ENCODE measurements at places on chromosomes 4 and X. TPM values are rescaled to one million over a fixed set of nuclear protein-coding genes. Genes with fewer than 3 reads are reported as not detected.

The EDA2R gene
- 1.9 TPM for total RNA-seq

The SH3TC1 gene
- total RNA-seq = 11.7 TPM

The TLR7 gene
- total RNA-seq = 1.7 TPM

DNA sequence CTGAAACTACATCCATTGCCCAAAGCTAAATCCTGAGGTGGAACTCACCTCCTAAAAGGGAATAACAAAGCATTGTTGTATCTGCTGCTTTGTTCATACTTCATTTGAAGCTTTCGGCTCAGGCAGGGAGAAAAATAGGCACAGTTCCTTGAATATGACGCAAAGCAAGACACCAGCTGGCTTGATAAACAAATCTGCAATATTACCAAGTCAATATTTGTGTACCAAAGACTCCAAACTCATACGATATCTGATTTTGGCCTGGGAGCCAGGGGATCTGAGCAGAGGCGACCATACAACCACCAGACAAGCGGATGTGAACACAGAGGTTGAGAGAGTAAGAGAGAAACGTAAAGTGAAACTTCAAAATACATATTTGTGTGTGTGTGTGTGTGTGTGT, 34.8 kb upstream of the RAP1GDS1 start:
- no peak for DNase-seq

- no peak for DNase-seq
These were observed 146.1 kb downstream of the GPR143 start for GRCh38 chrX:9619581-9619980.

- peak; percentile 74 for DNase-seq
These were observed 57.1 kb upstream of the PJA1 start for GRCh38 chrX:69222103-69223090.

GRCh38 chr4:97643179-97643578, 500.1 kb downstream of the STPG2 start:
- no peak for DNase-seq

- DNase-seq = peak; percentile 24
These were observed 57.8 kb upstream of the XAGE1B start for GRCh38 chrX:52574416-52575275.

GRCh38 chr4:163588532-163588931, 94.0 kb downstream of the TMA16 start:
- no peak for DNase-seq

DNA sequence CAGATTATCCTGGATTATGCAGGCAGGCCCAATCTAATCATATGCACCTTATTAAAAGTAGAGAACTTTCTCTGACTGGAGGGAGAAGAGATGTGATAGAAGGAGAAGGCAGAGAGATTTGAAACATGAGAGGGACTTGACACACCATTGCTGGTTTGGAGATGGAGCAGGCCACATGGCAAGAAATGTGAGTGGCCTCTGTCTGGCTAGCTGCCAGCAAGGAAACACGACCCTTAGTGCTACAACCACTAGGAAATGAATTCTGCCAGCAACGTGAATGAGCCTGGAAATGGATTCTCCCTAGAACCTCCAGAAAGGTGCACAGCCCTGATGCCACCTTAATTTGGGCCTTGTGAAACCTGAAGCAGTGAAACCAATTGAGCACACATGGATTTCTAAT, 79.5 kb upstream of the MBNL3 start:
- DNase-seq = no peak

Data from mucosa of descending colon (tissue), 3 donors.